ENCODE measurements at places on chromosomes 2 and 18.

GRCh38 chr18:28108814-28109213 lies 68.1 kb downstream of the CDH2 start:
- no peak for DNase-seq

DNA sequence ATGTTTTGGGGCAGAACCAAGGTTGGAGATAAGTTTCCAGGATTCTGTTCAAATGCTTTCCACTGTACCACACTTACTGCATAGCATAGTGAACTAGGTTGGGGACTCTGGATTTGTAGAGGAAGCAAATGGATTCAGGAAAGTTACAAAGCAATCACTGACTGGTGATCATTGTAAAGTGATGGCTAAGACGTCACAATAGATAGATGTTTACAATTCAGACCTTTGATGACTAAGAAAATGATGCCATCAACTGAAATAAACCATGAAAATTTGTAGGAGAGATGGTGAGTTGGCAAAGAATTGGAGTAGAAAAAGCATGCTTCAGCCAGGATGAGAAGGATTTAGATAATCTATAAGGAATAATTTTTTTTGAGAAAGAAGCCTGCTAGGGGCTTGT lies 178.0 kb downstream of the UBE2E3 start:
- no peak for DNase-seq

DNA sequence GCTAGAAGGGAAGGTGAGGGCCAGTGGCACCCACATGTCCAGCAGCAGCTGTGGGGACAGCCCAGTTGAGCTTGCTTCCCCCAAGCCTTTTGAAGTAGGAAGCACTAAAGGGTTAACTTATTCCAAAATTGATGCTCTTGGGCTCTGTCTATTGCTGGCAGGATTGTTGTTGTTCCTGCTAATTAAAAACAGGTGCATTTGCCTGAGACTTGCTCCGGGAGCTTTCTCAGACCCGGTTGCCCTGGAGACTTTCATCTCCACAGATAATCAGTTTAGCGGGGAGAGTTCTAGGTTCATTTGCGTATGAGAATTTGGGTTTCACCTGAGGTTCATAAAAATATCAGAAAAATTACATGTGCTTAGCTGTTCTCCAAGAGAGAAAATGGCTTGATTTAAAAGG lies 277.3 kb downstream of the LRATD1 start:
- DNase-seq: no peak

- DNase-seq: peak; percentile 9
Observed at GRCh38 chr2:227325839-227326195, 766 bp downstream of the MFF start.

- no peak for DNase-seq
Observed at GRCh38 chr18:44896846-44897245, 216.2 kb downstream of the SETBP1 start.
